NCI-H1694 (cell line): ENCODE measurements at places on chromosomes 5 and 9.
A peak's percentile ranks its signal among the peaks of the same experiment; 100 is the strongest.

DNA sequence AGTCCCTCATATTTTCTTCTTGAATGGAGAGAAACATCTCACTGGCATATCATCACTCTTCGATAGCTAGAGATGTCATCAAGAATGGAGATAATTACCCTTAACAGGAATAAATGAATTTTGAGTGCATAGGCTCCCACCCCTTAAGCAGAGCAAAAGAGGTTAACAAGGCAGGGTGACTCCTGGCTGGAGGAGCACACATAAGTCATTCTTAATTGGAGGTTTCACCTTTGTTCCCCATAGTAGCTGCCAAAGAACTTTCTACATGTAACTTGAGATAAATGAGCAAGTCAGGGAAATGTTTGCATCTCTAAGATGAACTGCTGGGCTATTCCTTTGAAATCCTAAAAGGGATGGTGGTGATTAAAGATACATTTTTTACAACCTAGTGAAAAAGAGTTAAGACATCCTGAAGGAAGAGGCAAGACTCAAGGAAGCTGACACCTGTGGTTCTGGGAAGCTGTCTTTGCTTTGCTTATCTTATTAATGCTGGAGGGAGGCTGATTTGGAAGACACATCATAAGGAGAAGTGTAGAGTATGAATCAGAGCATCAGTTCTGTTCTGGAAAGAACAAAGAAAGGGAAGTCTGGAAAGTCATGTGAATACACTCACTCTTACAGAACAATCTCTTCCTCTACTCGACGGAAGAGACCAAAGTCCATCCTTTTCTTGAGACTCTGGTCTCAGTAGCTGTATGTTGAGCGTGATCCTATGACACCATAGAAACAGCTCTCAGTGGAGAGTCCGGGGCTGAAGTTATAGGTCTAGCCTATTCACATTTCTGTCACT lies 326.3 kb downstream of the OSTF1 start:
- DNase-seq = no peak

DNA sequence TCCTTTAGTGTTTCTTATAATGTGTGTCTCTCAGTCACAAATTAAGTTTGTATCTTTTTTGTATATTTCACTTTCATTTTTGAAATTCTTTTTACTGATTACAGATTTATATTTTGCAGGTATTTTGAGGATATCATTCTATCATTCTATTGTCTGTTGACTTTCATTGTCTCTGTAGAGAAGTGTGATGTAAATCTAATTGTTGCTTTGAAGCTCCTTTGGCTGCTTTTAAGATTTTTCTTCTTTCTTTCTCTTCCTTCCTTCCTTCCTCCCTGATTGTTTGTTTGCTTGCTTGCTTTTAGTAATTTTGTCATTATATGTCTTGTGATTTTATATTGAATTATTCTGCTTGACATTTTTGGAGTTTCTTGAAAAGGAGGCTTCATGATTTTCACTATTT lies 75.3 kb upstream of the MAST4 start:
- no peak for DNase-seq

- no peak for DNase-seq
Measured at GRCh38 chr5:139949710-139950109, 93.4 kb downstream of the NRG2 start.

GRCh38 chr9:127336506-127337352 lies 60.2 kb upstream of the SLC2A8 start:
- DNase-seq = peak; percentile 43

GRCh38 chr5:127330116-127330515 lies 39.5 kb downstream of the MEGF10 start:
- DNase-seq = no peak

GRCh38 chr9:134420974-134421432 lies 94.7 kb downstream of the RXRA start:
- DNase-seq = no peak

DNA sequence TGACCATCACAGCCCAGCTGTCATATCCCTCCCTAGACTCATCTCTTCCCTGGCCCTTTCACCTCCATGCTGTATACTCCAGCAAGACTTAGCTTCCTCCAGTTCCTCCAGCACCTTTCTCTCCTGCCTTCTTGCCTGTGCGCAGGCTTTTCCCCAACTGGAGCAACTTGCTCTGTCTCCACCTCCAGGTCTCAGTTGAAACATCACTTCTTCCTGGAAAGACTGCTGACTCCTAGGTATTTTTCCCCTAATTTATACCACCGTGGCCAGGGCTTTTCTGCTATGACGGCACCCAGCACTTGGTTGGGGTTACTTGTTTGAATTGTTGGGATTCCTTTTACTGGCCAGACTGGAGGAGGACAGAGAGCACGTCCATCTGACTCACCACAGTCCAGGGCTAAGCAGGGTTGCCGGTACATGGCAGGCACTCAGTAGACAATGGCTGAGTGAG lies 67.5 kb downstream of the KCNIP1 start:
- no peak for DNase-seq

DNA sequence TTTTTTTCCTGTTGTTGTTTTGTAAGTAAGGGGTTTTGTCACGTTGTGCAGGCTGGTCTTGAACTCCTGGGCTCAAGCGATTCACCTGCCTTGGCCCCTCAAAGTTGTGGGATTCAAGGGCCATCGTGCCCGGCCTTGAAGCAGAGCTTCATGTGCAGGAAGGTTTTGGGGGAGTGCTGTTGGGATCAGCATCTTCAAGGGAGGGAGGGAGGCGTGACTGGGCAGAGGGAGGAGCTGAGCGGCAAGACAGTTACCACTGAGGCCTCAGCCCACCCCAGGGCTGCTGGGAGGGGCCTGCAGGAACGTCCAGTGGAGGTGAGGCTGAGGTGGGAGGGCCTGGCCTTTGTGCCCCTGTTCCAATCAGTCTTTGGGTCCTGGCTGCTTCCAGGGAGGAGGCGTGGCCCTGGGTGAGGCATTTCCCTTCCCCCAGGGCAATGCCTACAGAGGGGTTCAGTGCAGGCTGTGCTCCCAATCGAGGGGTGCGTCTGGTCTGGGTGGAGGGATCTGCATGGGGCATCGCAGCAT lies 21.4 kb downstream of the OR2V1 start:
- no peak for DNase-seq

DNA sequence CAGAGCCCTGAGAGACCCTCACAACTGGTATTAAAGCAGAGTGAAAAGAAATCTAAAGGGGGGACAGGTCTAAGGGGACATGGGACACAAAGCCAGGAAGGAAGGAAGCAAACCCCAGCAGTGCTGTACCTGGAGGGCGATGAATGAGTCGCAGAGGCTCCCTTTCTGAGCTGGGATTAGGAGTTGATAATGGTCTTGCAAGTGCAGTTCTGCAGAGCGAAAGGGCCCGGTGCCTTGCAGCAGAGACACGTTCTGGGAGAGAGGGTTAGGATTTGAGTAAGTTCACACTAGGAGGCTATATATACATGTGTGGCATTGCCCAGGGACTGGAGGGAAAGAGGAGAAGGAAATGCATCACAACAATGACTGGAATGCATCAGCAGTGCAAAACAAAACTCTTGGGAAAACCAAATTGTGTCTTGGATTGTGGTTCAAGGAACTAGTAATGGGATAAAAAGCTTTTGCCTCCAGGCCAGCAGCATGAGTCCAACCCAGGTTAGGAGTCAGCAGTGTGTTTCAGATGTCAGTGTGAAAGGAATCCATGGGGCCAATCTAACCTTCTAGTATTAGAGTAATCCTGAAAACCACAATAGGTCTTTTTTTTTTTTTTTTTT lies 38.8 kb upstream of the LIFR start:
- no peak for DNase-seq

GRCh38 chr5:135559354-135559753 lies 19.4 kb downstream of the CXCL14 start:
- no peak for DNase-seq

GRCh38 chr5:136864960-136865359 lies 499.6 kb upstream of the TRPC7 start:
- no peak for DNase-seq

GRCh38 chr9:83219154-83219923 lies 156.4 kb upstream of the RASEF start:
- DNase-seq = peak; percentile 87

GRCh38 chr5:60522292-60522905 lies 177.6 kb downstream of the DEPDC1B start:
- no peak for DNase-seq

- DNase-seq = no peak
Measured at GRCh38 chr9:120099065-120099464, 480.9 kb downstream of the CDK5RAP2 start.

DNA sequence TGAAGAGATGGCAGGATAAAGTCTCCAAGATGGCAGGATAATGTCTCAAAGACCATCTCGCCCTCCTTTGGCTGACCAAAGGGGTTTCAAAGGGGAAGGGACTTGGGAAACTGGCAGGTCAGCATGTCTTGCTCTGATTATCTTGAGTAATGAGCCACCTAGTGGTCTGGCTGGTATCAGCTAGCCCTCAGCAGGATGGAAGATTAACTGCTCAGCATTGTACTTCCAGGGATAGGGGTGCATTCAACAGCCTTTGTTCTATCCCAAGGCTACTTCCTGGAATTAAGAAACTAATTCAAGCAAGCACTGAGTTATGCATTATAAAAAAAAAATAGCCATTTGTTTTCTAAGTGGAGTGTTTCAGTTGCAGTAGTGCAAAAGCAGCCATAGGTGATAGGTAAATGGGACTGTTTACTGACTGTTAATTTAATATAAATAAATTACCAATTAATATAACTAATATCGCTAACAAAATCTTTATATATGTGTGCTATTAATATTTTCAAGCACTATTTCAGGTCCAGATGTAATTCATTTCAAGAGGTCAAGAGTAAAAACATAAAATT lies 555.5 kb downstream of the CDH9 start:
- peak; percentile 36 for DNase-seq

DNA sequence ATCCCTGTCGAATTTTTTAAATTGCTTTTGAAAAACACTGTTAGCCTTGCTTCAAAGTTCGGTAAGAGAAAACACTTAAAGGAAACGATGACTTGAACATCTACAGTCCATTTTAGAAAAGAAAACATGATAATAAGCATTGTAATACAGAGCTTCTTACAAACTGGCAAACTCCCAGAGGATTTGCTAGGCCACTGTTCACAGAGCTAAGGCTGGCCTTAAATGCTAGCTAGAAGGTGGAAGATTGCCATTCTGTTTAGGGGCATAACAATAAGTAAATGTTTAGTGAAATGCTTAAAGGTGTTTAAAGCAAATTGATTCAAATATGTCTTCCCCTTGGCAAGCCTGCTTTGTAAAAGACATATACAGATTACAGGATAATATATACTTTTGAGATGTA lies 169.6 kb downstream of the TLE4 start:
- no peak for DNase-seq

DNA sequence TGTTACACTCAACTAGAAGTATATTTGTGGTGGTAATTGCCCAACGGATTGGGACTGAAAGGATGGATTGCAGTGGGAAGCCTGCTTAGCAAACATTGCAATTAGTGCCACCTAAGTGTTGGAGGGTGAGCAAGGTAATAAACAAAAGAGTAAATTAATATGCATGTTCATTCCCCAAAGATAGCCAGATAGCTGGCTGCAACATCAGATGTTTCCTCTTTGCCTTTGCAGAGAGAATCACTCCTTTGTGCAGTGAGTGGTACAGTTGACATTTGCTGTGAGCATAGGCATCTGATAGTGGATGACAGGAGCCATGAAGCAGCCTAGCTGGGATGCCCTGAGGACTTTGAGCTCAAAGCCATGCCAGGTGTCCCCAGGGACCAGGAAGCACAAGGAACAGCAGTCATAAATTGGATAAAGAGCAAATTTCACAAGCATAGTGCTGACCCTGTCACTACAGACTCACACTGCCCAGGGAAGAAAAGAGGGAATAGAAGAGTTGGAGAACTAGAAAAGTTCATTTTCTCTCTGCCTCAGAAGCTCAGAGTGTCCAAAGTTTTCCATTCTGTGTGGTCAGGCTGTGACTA lies 336.1 kb upstream of the SLC30A5 start:
- no peak for DNase-seq

DNA sequence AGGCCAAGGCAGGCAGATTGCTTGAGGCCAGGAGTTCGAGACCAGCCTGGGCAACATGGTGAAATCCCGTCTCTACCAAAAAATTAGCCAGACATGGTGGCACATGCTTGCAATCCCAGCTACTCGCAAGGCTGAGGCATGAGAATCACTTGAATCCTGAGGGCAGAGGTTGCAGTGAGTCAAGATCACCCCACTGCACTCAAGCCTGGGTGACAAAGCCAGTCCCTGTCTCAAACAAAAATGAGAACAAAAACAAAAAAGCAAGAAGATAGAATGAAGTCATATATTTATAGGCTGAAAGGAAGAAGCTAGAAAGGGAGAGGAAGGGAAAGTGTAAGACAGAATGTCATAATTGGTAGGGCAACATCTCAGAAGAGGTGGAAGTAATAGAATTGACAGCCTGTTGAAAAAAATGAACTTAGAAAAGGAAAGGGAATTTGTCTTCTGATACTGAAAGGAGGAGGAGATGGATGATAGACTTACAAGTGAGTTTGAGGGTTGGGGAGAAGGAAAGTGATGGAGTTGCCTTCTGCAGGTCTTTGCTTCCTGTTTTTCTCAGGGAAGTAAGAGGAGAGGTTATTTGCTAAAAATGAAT lies 32.2 kb downstream of the CARD6 start:
- DNase-seq = no peak

- no peak for DNase-seq
Measured at GRCh38 chr5:36238502-36239295, 3.0 kb downstream of the NADK2 start.

- DNase-seq = peak; percentile 12
Measured at GRCh38 chr9:36991516-36992134, 42.4 kb downstream of the PAX5 start.

DNA sequence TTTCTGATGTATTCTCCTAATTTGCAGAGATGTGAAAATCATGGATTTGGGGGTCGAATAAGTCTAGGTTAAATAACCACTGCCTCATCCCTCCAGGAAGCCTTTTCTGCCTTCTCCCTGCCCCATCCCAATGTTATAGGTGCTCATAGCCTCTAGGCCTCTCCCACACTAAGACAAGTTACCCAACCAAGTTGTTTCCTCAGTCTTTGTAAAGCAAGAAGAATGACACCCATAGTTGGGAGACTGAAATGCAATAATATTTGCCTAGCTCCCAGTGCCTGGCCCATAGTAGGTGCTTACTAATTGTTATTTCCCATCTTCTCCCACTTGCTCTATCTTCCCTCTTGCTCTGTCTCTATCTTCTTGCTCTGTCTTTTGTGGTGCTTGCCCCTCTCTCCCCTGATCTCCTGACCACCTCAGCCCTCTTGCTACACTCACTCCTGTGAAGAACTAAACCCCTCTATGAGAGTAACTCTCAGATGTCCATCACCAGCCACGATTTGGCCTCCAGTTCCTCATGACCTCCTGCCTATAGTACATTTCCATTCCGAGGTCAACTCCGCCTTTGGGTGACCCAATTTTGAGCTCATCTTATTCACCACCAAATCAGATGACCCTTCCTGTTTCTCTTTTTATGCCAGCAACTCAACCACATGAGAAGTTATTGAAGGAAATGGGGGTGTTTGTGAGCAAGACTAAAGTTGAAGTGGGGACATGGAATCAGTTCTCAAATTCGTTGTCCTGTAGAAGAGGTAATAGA lies 7.0 kb downstream of the AFAP1L1 start:
- DNase-seq = no peak
